ENCODE measurements at places on chromosomes 1 and 21. TPM values are rescaled to one million over a fixed set of nuclear protein-coding genes. Genes with fewer than 3 reads are reported as not detected.
A peak's percentile ranks its signal among the peaks of the same experiment; 100 is the strongest.

GRCh38 chr1:116289193-116289592 is 83.9 kb upstream of the ATP1A1 start:
- peaks cover 39% of the 10 kb centered on the region for H3K4me1 ChIP-seq
- H3K36me3 ChIP-seq, result no peaks in the 10 kb centered on the region
- DNase-seq, result no peak

DNA sequence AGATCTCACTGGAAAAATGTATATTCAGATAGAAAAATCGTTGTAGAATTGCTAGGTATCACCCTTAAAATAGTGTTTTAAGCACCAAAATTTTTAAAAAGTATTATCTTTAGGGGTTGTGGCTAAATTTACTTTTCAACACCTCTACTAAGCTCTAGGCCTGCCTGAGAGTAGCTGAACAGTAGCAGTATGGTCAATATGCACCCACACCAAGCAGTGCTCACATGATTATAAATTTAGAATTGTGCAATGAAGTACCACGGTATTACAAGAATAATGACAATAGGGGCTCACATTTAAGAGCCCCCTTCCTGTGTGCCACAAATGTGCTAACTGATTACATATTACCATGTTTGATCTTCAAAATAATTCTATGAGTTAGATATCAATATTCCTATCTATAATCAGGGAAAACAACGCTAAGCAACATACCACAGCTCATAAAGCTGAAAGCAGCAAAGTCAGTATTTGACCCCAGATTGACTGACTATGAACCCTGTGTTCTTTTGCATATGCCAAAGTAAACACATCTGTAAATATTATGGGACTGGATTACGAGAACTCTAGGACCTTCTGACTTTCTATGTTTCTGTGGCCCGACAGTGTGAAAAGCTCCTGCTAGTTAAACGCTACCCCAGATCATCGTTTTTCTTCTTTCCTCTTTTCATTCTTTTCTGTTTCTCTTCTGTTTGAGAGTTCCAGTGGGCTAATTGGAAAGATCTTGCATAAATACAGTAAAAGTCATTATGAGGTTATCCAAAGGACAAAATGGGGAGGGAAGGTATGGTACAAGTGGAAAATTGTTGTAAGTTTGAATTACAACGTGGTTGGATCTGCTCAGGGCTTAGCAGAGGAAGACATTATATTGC is 201.1 kb upstream of the C1orf87 start:
- H3K36me3 ChIP-seq, result no peaks in the 10 kb centered on the region
- no peak for DNase-seq
- no peak overlapping the region for H3K4me3 ChIP-seq
- no peak overlapping the region for H3K27ac ChIP-seq
- peaks cover 8% of the 10 kb centered on the region for H3K4me1 ChIP-seq

GRCh38 chr1:117275055-117275454 is 64.3 kb upstream of the VTCN1 start:
- no peaks in the 10 kb centered on the region for H3K27me3 ChIP-seq
- DNase-seq, result no peak
- no peaks in the 10 kb centered on the region for H3K4me1 ChIP-seq
- no peaks in the 10 kb centered on the region for H3K36me3 ChIP-seq

- no peaks in the 10 kb centered on the region for H3K36me3 ChIP-seq
- DNase-seq, result no peak
- no peaks in the 10 kb centered on the region for H3K4me1 ChIP-seq
- no peaks in the 10 kb centered on the region for H3K27me3 ChIP-seq
- H3K27ac ChIP-seq, result no peak overlapping the region
Observed at GRCh38 chr1:185338719-185339622, 21.9 kb upstream of the IVNS1ABP start.

GRCh38 chr1:237327061-237327460 is 285.1 kb downstream of the RYR2 start:
- H3K27ac ChIP-seq, result no peak overlapping the region
- H3K36me3 ChIP-seq, result no peaks in the 10 kb centered on the region
- H3K27me3 ChIP-seq, result no peaks in the 10 kb centered on the region
- DNase-seq, result no peak

DNA sequence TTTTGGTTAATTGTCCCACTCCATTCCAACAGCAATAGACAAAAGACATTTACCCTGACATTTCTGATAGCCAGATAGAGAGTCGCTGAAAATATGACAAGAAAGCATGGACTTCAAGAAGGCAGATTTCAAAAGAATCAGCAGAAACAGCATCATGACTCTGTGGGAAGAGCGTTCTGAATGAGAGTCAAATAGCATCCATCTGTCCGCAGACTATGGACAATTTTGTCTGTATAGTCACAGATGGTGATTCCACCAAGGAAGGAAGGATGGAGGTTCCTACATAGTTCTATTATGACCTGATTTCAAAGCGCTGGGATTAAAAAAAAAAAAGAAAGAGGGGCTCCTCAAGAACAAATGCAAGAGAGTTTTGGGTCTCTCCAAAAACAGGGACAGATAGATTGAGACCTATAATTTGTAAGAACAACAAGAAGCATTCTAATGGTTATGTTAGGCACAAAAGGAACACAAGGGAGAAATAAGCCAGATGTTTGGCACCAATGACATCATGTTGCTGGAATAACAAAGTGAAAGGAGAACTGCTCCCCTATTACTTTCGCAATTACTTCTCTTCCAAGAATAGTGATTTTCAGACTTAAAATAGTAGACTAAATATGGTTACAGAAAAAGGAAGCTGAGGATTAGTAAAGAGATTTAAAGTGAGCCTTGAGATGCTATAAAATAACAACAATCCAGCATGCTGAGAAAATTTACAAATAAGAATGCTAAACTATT is 28.5 kb downstream of the NIBAN1 start:
- H3K27ac ChIP-seq, result peak overlapping the region; percentile 32
- no peak for DNase-seq
- H3K27me3 ChIP-seq, result no peaks in the 10 kb centered on the region

- no peak for DNase-seq
- H3K4me3 ChIP-seq, result no peak overlapping the region
- H3K27ac ChIP-seq, result no peak overlapping the region
- H3K4me1 ChIP-seq, result no peaks in the 10 kb centered on the region
- H3K36me3 ChIP-seq, result no peaks in the 10 kb centered on the region
- H3K27me3 ChIP-seq, result no peaks in the 10 kb centered on the region
Observed at GRCh38 chr1:167016100-167016750, 27.1 kb downstream of the MAEL start.

DNA sequence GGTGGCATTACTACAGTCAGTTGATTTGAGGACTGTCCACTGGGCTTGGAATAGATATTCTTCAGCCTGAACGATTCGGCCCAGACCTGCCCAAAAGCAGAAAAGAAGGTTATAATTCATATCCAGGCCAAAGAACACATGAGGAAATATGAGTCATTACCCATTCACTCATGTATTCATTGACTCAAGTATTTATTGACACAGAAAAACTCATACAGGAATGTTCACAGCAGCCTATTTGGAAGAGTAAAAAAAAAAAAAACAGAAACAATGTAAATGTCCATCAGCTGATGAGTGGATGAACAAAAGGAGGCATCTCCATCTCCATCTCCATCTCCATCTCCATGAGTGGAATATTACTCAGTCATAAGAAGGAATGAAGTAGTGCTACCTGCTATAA is 15.9 kb downstream of the ZMYND12 start:
- no peak for DNase-seq
- peak overlapping the region; percentile 34 for H3K27ac ChIP-seq
- H3K36me3 ChIP-seq, result no peaks in the 10 kb centered on the region
- no peaks in the 10 kb centered on the region for H3K4me1 ChIP-seq

DNA sequence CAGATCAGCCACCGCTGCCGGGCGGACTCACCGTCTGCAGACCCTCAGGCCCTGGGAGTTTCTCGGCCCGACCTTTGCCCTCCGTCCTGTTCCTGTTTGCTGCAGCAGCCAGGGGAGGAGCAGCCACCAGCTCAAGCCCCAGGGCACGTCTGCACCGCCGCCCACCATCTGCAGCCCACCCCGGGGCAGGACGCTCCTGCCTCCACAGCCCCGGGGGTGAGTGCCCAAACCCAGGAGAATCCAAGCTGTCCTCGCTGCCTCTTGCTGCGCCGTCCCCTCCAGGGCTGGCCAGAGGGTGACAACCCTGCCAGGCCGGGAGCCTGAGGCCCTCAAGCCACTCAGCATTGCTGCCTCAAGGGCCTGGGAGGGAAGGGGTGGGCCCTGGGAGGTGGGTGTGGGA is 1.2 kb upstream of the SLC25A34 start:
- no peak overlapping the region for H3K4me3 ChIP-seq
- H3K4me1 ChIP-seq, result no peaks in the 10 kb centered on the region
- no peaks in the 10 kb centered on the region for H3K27me3 ChIP-seq
- no peak overlapping the region for H3K27ac ChIP-seq

DNA sequence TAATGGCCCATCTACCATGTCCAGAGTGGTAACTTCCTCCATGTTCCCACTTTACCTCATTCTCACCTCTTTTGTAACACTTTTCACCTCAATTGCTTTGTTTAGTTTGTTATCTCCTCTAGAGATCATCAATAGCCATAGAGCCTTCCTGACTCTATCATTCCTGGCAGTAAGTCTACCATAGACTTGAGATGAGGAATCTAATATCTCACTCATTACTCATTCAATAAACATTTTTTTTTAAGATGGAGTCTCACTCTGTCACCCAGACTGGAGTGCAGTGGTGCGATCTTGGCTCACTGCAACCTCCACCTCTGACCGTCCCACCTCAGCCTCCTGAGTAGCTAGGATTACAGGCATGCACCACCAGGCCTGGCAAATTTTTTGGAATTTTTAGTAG is 7.1 kb downstream of the NMNAT2 start:
- H3K36me3 ChIP-seq, result no peaks in the 10 kb centered on the region
- H3K4me1 ChIP-seq, result no peaks in the 10 kb centered on the region
- peaks cover 13% of the 10 kb centered on the region for H3K27me3 ChIP-seq
- DNase-seq, result no peak

Gene SHISA4
- polyA plus RNA-seq, result 31.2 TPM

Gene OR2L2
- 0.06 TPM for polyA plus RNA-seq

Gene TBX19
- polyA plus RNA-seq, result 1.1 TPM

Gene CFHR2
- 9.6 TPM for polyA plus RNA-seq

Gene LCE1B
- polyA plus RNA-seq, result not detected

Data from hepatocyte (in vitro differentiated cells).